ENCODE measurements at places on chromosomes 1 and 21.

DNA sequence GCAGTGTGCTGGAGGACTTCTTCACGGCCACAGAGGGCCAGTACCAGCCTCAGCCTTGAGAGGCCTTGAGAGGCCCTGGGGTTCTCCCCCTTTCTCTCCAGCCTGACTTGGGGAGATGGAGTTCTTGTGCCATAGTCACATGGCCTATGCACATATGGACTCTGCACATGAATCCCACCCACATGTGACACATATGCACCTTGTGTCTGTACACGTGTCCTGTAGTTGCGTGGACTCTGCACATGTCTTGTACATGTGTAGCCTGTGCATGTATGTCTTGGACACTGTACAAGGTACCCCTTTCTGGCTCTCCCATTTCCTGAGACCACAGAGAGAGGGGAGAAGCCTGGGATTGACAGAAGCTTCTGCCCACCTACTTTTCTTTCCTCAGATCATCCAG, 6.2 kb upstream of the HDAC1 start:
- no peak for DNase-seq

DNA sequence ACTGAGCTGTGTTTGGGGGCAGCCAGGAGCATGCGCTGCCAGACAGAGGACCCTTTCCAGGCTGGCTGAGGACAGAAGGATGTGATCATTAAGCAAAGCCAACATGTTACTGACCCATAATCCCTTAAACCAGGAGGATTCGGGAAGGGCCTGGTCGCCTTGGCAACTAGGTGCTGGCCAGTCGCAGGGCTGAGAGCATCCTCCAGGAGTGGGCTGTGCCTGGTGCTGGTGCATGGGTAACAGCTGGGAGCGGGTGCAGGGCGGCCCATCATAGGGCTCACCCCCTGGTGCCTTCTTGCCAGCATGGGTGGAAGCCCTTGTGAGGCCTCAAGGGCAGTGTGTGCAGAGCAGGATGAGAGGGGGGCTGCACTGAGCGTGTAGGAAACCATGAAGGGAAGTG, 17.2 kb downstream of the CDK18 start:
- DNase-seq: no peak

- no peak for DNase-seq
Observed at GRCh38 chr1:167587872-167588271, 34.3 kb upstream of the CREG1 start.

DNA sequence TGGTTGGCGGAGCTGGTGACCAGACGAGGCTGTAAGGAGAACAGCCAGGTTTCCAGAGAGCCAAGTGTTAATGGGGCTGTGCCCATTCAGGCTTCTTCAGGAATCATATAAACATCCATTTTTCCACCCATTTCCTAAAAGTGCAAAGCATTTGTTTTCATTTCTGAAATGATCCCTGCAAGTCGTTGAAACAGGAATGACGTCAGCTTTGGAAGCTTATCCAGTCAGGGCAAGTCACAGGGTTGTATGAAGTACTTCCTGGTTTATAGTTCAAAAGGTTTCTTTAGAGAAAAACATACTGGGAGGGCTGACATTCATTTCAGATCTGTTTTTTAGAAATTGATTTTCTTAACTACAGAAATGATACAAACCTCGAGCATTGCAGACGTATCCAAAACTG, 29.2 kb downstream of the IGSF5 start:
- peak; percentile 35 for DNase-seq

GRCh38 chr1:70587872-70588366, 176.9 kb downstream of the CTH start:
- no peak for DNase-seq

DNA sequence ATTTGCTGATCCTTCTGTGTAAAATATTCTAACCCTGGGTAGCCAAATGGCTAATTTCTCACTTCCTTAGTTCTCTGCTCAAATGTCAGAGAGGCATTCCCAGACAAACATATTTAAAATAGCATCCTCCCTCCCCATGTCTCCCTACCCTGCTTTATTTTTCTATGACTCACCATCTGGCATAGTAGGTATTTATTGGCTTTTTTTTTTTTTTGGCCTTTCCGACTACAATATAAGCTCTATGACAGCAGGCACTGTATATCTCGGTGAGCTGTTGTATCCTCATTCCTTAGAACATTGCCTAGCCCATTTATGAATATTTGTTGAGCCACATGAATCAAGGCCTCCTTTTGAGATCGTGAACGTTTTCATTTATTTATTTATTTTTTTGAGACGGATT, 1.5 kb upstream of the NEK7 start:
- DNase-seq: no peak

DNA sequence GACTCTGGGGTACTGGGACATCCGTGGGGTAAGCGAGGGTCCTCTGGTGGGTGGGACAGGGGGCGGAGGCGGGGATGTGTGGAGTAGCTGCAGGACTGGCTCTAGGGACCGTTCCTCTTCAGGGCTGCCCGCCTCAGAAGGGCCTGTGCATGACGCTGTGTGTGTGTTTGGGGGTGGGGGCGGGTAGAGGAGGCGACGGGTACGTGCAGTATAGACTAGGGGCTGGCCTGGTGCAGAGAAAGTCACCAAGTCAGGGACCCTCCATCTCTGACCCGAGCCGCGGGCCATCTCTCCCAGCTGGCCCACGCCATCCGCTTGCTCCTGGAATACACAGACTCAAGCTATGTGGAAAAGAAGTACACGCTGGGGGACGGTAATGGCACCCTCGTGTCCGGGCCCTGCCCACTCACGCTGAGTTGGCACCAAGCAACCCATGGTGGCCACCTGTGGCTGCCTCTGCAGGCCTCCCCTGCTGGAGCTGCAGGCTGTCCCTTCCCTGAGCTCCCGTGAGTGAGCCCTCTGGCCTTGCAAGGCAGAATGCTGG, 342 bp downstream of the GSTM5 start:
- DNase-seq: no peak

DNA sequence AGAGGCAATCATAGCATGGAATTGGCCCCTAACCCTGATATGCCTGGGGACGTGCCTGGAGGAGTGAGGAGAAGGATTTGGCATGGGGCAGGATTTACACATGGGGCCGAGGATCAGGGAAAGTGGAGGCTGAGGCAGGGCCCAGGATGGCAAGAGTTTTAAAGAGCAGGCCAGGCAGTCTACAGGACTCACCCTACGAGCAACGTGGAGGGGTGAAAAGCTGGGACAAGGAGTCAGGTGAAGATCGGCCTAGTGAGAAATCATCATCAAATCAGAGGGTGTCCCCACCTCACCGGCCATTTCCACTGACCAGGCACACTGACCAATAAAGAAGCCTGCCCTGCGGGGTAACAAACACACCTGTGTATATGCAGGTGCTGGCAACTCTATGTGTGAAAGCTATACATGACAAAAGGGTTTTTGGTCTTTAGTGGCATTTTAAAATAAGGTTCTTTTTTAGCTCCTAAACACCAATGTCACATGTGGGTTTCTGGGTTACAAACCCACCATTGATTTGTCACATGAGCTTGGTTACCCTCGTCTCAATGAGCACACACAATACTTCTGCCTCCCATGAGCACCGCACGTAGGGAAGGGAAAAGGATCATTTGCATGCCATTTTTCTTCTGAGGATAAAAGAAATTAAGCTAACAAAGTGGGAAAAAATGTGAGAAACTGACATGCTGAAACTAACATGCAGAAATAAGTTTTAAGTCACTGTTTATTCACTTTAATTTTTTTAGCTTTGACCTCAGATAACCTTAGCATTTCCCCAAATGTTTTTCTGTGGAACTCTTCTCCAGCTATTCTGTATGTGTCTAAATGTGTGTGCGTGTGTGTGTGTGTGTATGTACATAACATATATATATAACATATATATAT, 168.1 kb upstream of the EDN2 start:
- DNase-seq: no peak

DNA sequence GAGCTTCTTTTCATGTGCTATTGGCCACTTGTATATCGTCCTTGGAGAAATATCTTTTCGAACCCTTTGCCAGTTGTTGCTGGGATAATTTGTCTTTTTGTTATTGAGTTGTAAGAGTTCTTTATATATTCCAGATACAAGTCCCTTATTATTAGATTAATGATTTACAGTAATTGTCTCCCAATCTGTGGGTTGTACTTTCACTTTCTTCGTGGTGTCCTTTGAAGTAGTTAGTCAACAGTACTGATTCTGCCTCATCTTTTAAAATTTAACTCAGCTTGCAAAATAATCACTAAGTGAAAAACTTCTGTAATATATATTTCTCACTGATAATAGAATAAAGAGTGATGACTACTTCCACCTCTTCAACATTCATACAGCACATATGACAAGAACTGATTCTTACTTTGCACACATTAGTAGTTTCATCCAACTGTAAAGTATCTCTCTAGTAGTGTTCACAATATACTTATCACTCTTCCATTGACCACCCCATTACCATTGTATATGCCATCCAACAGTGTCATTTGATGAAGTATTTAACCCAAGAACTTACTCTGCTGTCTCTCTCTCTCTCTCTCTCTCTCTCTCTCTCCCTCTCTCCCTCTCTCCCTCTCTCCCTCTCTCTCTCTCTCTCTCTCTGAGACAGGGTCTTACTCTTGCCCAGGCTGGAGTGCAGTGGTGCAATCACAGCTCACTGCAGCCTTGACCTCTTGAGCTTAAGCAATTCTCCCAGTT, 104.2 kb upstream of the DMRTA2 start:
- DNase-seq: no peak

DNA sequence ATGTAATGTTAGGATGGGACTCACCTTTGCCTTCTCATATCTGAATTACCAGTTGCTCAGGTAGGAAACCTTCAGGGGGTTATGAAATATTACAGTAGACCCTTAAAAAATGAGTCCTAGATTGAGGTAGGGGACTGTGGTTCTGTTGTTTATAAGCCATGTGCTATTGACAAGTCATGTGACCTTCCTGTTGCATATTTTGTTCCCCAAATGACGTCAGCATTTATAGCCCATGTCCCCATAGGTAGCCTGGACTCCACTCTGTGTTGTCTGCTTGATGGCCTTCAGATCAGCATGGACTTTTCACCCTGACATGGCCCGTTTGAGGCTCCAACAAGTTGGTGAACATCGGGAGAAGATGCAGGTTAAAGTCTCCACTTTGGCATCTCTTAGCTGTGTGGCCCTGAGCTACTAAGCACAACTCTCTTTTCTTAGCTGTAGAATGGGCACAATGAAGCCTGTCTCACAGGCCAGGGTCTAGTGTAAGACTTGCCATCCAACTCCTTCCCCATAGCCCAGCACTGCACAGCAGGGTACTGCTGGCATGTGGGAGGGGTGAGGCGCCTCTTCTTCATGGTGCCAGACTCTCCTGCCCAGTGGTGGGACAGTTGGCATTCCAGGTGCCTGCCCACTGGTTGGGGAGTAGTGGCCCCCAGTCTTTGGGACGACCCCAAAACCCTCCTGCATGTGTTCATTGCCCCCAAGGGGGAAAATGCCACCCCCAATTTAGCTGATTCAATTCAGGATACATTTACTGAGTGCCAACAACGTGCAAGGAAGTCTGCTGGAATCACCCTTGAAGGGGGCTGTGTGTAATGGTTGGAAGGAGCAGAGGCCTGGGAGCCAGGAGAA, 36.1 kb upstream of the TTC22 start:
- DNase-seq: no peak

DNA sequence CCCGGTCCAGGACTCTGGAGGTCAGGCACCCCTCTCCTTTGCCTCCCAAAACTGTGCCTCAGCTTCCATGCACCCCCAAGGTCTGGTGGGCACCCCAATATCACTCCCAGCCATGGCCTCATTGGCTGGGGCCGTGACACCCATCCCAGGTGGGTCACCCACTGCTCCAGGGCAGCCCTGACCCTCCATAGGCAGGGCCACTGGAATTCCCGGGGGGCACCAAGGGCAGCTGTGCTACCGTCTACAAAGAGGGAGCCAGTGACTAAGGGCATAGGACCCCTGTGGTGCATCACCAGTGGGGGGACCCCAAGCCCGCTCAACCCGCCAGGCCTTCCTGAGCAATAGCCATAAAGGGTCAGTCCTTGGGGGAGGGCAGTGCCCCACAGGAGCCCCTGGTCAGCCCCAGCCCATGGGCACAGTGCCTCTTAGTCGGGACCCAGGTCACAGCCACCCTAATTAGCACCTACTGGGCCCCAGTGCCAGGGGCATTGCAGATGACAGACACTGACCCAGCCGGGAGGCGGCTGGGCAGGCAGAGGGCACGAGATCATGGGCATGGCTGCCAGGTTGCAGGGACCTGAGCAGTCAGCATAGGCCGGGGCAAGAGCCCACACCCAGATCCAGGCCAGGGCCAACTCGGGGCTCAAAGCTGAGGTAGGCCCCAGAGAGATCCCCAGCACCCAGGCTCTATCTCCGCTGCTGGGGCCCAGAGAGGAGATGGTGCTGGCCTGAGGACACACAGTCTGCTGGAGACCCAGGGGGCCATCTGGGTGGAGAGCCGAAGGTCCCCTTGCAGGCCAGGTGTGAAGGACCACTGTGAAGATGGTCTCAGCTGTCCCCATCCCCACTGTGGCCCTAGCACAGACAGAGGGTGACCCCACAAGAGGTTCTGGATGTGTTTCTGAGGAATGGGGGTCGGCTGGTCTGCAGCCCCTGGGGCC, 19.0 kb upstream of the ARF1 start:
- no peak for DNase-seq

- no peak for DNase-seq
Observed at GRCh38 chr1:167764458-167765330, 42.9 kb downstream of the MPZL1 start.

GRCh38 chr1:201476670-201477344, 7.8 kb upstream of the PHLDA3 start:
- no peak for DNase-seq

GRCh38 chr1:240282061-240282830, 190.6 kb downstream of the FMN2 start:
- DNase-seq: peak; percentile 25

GRCh38 chr1:1788136-1788535, 9.9 kb upstream of the NADK start:
- no peak for DNase-seq

GRCh38 chr1:82185084-82185483, 384.4 kb downstream of the ADGRL2 start:
- no peak for DNase-seq

GRCh38 chr1:246365708-246366107, 141.4 kb downstream of the SMYD3 start:
- peak; percentile 9 for DNase-seq

DNA sequence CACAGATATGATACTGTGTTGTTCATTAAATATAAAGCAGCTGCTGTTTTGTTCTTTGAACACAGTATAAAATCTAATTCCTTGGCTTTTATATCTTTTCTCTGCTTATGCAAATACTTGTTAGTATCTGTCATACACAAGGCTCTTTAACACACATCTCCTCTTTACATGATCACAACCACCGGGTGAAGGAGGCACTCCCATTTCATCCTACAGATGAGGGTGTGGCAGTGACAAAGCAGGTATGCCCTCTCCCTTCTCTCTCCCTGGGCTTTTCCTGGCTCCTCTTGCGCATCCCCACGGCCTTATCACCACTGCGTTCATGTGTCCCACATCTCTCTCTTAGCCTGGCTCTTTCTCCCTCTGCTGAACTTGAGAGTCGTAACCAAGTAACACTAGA, 38.2 kb downstream of the JUN start:
- DNase-seq: no peak

Data from DMS79 treated with DMSO at 0.1 percent for 48 hours (cell line).